Endothelial cell of coronary artery (primary cell): ENCODE measurements at places on chromosomes 1 and 21. TPM values are rescaled to one million over a fixed set of nuclear protein-coding genes. Genes with fewer than 3 reads are reported as not detected.

ITLN1 gene
- 0.27 and 0.38 TPM in 2 replicates for total RNA-seq

HSD11B1 gene
- total RNA-seq = 2.7 TPM in 1 of 2 replicates, not detected in the other

ADCY10 gene
- total RNA-seq = under 0.01 TPM in 1 of 2 replicates, not detected in the other

WNT4 gene
- total RNA-seq = 0.09 TPM in 2 replicates

ADAMTS5 gene
- under 0.01 TPM in 2 replicates for total RNA-seq

MMEL1 gene
- 1.3 and 2.9 TPM in 2 replicates for total RNA-seq

RPE65 gene
- not detected in 2 replicates for total RNA-seq

EGLN1 gene
- 65.9 and 112 TPM in 2 replicates for total RNA-seq

FCGR3B gene
- total RNA-seq = 0.19 TPM in 1 of 2 replicates, not detected in the other

ASAP3 gene
- total RNA-seq = 6.4 and 8.8 TPM in 2 replicates

CASQ1 gene
- 0.18 TPM in 1 of 2 replicates, not detected in the other for total RNA-seq

NGF gene
- 2.6 TPM in 1 of 2 replicates, not detected in the other for total RNA-seq

LCE2B gene
- total RNA-seq = not detected in 2 replicates

SEMA4A gene
- total RNA-seq = 0.27 and 0.56 TPM in 2 replicates

AMPD1 gene
- total RNA-seq = not detected in 2 replicates

SLAMF7 gene
- total RNA-seq = 0.09 TPM in 1 of 2 replicates, not detected in the other

ZFP69 gene
- 1.9 and 3.7 TPM in 2 replicates for total RNA-seq

REN gene
- total RNA-seq = not detected in 2 replicates

TLR5 gene
- 0.09 TPM in 2 replicates for total RNA-seq

TRIM46 gene
- 4.9 and 5.9 TPM in 2 replicates for total RNA-seq

GPR153 gene
- 1.3 and 2.5 TPM in 2 replicates for total RNA-seq

MROH7 gene
- under 0.01 and 0.28 TPM in 2 replicates for total RNA-seq

GPR3 gene
- total RNA-seq = 0.09 and 0.36 TPM in 2 replicates

CRNN gene
- total RNA-seq = not detected in 2 replicates

H3-3A gene
- total RNA-seq = 140 and 169 TPM in 2 replicates

ERICH3 gene
- total RNA-seq = under 0.01 TPM in 1 of 2 replicates, not detected in the other

IGSF5 gene
- total RNA-seq = not detected in 2 replicates

PM20D1 gene
- not detected in 2 replicates for total RNA-seq

S100A2 gene
- 1.9 and 3.8 TPM in 2 replicates for total RNA-seq

F13B gene
- total RNA-seq = not detected in 2 replicates

TPRG1L gene
- total RNA-seq = 26.3 and 28.5 TPM in 2 replicates

MAP3K7CL gene
- total RNA-seq = 2.9 and 4.7 TPM in 2 replicates

PCP4 gene
- not detected in 2 replicates for total RNA-seq

CNTN2 gene
- not detected in 2 replicates for total RNA-seq

KRTAP7-1 gene
- total RNA-seq = not detected in 2 replicates

TDRD10 gene
- total RNA-seq = 2.5 and 2.7 TPM in 2 replicates

REG4 gene
- total RNA-seq = not detected in 2 replicates

FCRL5 gene
- total RNA-seq = not detected in 2 replicates

ILDR2 gene
- total RNA-seq = not detected in 2 replicates

S100A7A gene
- not detected in 2 replicates for total RNA-seq

DCST1 gene
- total RNA-seq = not detected in 2 replicates

RASSF5 gene
- total RNA-seq = 0.19 and 0.54 TPM in 2 replicates

SPRR3 gene
- not detected in 2 replicates for total RNA-seq

OR2T33 gene
- total RNA-seq = not detected in 2 replicates

NPL gene
- 0.54 and 1.0 TPM in 2 replicates for total RNA-seq

LAMB3 gene
- total RNA-seq = 14.0 and 21.8 TPM in 2 replicates

RGS4 gene
- total RNA-seq = 281 and 578 TPM in 2 replicates

SYPL2 gene
- not detected in 2 replicates for total RNA-seq

THEM5 gene
- not detected in 2 replicates for total RNA-seq

LEMD1 gene
- 0.28 TPM in 1 of 2 replicates, not detected in the other for total RNA-seq

FCGR1A gene
- total RNA-seq = not detected in 2 replicates

FCRL2 gene
- not detected in 2 replicates for total RNA-seq
